ENCODE measurements at places on chromosomes 11 and 22. TPM values are rescaled to one million over a fixed set of nuclear protein-coding genes. Genes with fewer than 3 reads are reported as not detected.

SGSM1 gene
- total RNA-seq: not detected

CFAP300 gene
- 3.2 TPM for total RNA-seq

PLAAT4 gene
- 22.1 TPM for total RNA-seq

SLC25A18 gene
- not detected for total RNA-seq

AHNAK gene
- 184 TPM for total RNA-seq

GRCh38 chr11:22163394-22163797 is 29.5 kb upstream of the ANO5 start:
- no peak for DNase-seq

GRCh38 chr11:13223112-13223511 is 54.5 kb upstream of the BMAL1 start:
- DNase-seq: no peak

Measured in RPMI7951 (cell line).